Adipocyte (in vitro differentiated cells): ENCODE measurements at places on chromosomes 16 and 17.

DNA sequence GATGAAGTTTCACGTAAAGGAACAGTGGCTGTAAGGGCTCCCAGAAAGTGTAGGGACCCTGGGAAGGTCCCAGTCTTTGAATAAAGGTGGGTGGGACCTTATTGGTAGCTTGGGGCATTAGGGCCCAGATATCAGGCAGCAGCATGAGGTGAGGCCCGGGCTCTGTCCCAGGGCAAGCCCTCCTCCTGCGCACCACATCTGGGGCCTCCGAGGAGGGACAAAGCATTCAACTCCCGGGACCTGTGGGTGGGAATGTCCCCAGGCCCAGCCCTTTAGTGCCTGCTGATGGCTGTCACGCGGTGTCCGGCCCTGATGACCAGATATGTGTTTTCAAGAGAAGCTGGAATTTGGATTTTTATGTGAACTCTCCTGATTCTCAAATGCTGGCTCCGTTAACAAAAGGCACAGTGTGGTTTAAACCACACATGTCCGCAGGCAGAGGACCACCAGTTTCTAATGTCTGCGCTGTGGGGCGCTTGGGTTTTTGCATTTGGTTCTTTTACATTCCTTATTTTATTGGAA is 30.4 kb downstream of the RAI1 start:
- DNase-seq: peak; percentile 50

- DNase-seq: peak; percentile 65
Observed at GRCh38 chr16:72952811-72953271, 95.1 kb downstream of the ZFHX3 start.

DNA sequence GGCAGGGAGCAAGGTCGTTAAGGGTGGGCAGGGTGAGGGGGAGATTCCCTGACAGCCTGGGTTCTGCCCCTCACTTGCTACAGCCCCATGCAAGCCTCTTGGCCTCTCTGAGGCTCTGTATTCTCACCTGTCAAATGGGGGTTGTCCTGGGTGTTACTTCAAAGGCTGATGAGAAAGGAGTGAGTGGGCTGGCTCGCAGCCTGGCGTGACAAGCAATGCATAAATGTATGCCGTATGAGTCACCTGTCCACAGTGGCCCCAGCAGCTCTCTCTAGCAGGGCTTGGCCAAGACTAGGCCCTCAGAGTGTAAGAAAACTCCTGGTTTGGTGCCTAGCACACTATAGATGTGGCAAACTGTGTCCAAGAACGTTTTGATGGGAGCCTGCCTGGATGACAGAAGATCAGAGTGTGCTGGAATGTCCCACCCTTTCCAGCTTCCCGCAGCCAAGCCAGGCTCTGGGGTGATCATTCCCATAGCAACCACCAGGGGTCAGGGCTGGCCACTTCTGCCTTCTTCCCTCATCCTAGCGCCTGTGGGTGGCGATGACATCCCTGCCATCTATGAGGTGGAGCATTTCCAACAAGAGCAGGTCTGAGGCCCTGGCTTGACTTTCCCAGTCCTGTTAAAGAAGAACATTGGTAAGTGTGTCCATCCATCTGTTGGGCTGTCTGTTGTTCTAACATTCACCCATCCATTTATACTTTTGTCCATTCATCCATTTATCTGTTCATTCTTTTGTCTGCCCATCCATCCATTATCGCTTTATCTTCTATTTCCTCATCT is 37.2 kb upstream of the ADGRG1 start:
- peak; percentile 85 for DNase-seq

DNA sequence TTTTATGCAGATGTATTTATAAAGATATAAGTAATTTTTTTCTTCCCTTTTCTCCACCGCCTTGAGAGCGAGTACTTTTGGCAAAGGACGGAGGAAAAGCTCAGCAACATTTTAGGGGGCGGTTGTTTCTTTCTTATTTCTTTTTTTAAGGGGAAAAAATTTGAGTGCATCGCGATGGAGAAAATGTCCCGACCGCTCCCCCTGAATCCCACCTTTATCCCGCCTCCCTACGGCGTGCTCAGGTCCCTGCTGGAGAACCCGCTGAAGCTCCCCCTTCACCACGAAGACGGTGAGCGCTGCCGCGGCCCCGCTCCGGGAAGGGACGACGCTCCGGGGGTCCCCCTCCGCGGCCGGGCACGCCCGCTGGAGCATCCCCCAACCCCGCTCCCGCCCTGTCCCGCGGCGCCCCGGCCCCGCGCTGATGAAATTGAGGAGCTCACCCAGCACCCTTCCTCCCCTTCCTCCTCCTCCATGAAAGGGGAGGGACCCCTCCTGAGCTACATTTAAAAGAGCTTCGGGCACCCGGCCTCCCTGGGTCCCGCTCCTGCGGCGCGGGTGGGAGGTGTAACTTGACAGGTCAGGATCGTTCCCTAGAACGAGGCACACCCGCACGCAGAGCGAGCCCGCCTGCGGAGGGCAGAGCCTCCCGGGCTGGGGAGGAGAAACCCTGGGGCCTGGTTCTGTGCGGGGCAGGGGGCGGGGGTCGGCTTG is 706 bp downstream of the HLF start:
- no peak for DNase-seq

- DNase-seq: peak; percentile 59
Observed at GRCh38 chr17:46865100-46865499, 13.7 kb downstream of the WNT9B start.

DNA sequence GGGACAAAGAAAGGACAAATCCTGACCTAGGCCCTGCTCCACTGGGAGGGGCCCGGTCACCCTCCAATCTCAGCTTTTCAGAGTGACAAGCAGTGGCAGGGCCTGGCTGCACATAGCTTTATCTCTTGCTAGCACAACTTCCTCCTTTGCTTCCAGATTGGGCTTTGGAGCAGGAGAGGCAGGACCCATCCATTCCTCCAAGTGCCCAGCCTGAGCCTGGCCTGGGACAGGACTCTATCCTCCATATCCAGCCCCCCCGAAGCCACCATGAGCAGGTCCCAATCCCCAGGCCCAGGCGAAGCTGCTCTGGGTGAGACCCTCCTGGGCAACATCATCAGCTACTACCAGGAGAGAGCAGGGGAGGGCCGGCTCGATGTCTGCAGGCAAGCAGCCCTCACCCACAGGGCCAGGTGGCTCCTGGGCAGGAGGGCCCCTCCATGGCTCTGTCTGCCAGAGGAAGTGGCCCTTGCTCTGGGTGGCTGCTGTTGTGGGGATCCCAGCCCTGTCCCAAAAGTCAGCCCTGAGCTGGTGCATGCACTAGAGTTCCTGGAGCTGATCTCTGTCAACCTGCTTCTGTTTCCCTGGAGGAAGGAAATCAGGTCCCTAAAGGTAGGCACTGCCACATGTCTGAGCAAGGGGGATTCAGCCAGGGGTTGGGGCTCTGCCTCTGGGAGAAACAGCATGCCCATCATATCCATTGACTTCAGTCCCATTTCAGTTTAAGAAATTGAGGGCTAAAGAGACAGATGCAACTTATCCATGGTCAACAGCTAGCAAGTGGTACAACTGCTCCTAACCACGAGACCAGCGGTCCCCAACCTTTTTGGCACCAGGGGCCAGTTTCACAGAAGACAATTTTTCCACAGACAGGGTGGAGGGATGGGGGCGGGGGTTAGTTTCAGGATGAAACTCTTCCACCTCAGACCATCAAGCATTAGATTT is 58.9 kb downstream of the TK2 start:
- DNase-seq: no peak

- no peak for DNase-seq
Observed at GRCh38 chr16:89137666-89138512, 33.7 kb upstream of the CDH15 start.
